ENCODE measurements at places on chromosomes 12 and 14.

DNA sequence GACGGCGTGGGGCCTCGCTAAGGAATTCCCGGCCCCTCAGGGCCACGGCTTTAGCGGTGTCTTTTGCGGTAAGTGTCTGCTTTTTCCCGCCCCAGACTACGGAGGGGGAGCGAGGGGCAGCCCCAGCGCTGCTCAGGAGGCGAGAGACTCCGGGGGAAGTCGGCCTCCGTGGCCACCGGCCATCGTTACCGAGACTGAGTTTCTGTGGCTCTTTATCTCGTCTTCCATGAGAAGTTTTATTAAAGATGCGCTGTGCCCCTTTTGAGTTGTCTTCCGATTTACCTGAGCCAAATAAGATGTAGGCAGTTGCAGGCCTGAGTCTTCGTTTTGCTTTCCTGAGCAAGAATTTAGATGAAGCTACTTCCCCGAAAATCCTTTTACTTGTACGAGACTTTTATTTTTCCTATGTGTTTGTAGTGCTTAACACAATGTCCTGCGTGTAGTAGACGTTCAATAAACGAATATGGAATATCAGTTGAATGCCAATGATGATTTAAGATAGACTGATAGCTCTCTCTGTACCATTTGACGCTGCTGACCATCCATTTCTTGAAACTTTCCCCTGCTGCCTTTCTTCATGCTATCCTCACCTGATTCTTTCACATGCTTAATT lies 462 bp downstream of the SRP54 start:
- no peak for DNase-seq

GRCh38 chr12:590206-590750 lies 73.0 kb downstream of the NINJ2 start:
- DNase-seq, result no peak

GRCh38 chr14:24695265-24696241 lies 61.6 kb upstream of the GZMB start:
- no peak for DNase-seq

- no peak for DNase-seq
These were observed 18.2 kb downstream of the ACVRL1 start for GRCh38 chr12:51925346-51926063.

- DNase-seq, result no peak
These were observed 117.5 kb upstream of the PARP11 start for GRCh38 chr12:3990501-3991280.

DNA sequence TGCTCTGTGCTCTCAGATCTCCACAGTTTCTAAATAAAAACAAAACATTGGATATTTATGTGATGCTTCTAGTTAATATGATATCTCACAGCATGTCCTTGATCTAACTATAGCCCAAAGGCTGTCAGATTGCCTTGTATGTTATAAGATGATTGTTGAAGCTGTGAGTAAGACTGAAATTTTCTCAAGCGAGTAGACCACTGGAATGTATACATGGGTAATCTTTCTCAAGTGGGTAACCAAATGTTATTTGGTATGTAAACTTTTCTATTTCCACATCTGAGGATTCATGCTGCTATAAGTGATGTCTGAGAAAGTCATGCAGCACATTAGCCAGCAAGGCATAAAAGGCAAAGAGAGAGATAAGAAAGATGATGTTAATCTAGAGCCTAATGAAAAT lies 886.7 kb downstream of the NRXN3 start:
- DNase-seq, result no peak

GRCh38 chr12:27971121-27971489 lies 1.4 kb downstream of the PTHLH start:
- no peak for DNase-seq

DNA sequence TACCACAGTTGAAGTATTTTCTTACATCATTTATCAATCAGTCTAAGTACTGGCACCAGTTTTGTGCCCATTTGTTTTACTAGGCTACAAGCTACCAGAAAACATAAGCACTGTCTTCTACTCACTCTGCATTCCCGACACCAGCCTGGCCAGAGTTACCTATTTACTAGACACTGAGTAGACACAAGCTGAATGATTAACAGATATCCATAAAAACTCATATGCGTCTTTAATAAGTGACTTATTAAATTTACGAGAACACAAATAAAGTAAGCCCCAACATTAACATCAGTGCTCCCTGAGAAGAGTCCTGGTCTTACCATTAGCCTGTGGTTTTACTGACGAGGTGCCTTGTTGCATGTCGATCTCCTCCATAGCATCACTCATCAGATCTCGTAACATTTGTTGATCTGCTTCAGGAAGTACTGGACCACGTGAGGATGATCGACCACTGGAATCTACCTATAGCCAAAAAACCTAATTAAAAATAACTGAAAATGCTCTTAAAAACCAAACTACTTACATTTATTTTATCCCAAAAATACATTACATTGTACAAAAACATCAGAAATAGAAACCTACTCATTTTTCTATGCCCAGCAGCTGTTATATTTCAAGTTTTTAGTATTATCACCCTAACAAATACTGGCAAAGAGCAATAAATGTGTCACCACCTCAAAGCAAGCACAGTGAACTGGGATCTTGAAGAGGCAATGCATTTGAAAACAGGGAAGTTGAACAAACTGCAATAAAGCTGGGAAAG lies 53.3 kb downstream of the BDKRB1 start:
- DNase-seq, result no peak
